ENCODE measurements at places on chromosomes 5 and 9.

GRCh38 chr5:132621699-132622098 is 36.3 kb upstream of the IL13 start:
- no peak for DNase-seq

- DNase-seq: no peak
These were observed 75.4 kb upstream of the CPLX2 start for GRCh38 chr5:175795959-175796358.

GRCh38 chr9:95773053-95773418 is 102.5 kb upstream of the ERCC6L2 start:
- no peak for DNase-seq

- no peak for DNase-seq
These were observed 817 bp downstream of the GAPVD1 start for GRCh38 chr9:125262294-125262991.

- no peak for DNase-seq
These were observed 94.1 kb downstream of the DENND1A start for GRCh38 chr9:123835821-123836220.

GRCh38 chr5:157290156-157290980 is 24.4 kb downstream of the CYFIP2 start:
- no peak for DNase-seq

GRCh38 chr9:2489838-2490314 is 131.7 kb upstream of the VLDLR start:
- DNase-seq: no peak

DNA sequence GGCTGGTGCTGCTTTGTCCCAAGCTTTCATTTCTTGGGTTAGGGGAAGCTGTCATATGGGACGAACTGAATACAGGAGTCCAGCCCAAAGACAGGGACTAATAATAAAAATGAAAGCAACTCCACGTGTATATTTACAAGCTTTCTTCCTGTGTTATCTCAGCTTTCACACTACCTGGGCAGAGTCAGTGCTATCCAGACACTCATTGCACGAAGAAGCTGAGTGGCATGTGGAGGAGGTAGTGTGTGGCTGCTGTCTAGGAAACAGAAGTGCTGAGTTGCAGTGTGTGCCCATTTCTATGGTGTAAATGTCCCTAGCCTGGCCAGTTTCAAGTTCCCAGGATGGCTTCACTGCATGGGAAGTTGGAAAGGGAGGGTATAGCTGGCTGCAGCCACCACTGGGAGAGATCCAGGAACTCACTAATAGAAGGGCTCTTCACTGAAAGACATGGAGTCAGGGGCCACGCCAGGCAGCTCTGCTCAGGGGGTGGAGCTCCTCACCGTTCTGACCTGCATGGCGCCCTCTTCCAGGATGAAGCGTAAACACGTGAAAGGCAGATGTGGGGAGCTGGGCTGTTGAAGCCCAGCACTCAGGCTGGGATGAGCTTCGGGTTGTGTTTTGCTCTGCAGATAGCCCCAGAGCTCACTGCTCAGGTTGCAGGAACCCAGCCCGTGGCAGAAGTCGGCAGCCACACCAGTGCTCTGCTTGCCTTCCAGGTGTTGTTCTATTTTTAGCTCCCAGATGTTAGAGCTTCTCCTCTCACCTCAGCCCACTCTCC is 116.9 kb downstream of the IRX2 start:
- DNase-seq: no peak

DNA sequence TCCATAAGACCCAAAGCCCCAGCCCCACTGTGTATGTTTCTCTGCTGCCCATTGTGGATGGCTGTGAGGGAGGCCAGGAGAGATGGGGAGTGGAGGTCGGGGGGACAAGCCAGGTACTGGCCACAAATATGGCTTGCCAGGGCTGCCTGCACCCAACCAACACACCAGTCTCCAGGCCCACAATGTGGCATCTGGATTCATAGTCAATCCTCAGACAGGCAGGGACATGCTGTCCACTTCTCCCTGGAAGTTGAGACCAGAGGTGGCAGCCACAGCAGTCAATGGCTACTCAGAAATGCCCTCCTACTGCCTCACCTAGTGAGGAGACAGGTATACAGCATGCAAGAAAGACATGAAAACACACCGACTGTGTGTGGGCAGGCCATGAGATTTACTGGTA is 61.2 kb upstream of the SLC25A51 start:
- no peak for DNase-seq

DNA sequence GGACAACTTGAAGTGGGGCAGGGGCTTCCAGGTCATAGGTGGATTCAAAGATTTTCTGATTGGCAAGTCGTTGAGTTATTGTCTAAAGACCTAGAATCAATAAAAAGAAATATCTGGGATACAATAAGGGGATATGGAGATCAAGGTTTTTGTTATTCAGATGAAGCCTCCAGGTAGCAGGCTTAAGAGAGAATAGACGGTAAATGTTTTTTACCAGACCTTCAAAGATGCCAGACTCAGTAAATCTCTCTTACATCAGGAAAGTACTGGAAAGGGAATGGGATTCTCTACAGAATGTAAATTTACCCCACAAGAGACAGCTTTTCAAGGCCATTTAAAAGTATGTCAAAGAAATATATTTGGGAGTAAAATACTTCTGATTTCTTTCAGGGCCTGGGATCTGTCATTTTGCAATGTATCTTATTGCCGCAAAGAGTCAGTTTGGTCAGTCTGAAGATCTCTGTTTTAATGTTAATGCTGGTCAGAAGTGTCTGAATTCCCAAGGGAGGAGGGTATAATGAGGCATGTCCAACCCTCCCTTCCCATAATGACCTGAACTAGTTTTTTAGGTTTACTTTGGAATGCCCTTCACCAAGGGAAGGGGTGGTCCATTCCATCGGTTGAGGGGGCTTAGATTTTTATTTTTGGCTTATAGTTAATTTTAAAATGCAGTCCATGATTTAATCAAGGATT is 13.6 kb upstream of the LYSMD3 start:
- DNase-seq: no peak

GRCh38 chr5:34586117-34586885 is 69.8 kb upstream of the RAI14 start:
- DNase-seq: peak; percentile 64

DNA sequence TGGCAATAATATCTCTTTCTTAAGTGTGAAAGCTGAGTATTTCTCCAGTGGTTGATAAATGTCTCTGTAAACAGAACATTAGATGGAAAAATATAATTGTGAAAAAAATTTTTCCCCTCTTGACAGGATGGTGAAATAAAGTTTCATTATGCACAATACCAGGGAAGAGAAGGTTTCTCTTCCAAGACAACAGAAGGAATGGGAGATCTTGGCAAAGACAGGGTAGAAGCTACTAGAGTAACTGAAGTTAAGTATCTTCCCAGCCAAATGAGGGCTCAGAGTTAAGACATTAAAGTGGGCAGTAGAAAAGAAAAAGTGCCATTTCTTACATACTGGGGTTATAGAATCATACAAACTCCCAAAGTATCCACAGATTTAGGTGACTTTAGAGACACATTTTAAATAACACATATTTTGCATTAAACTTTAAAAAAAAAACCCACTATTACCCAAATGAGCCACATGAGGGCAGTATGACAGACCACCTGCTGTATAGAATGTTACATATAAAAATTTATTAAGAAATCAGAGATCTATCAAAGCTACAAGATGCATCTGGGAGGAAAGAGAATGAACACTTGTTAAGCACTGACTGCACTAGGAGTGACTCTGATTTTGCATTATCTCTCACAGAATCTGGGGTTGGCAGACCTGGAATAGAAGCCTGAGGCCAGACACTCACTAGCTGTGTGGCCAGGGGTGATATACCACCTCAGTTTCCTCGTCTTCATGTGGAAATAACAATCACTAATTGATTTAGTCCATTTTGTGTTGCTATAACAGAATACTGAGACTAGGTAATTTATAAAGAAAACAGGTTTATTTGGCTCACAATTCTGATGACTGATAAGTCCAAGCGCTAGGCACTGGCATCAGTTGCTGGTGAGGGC is 98.5 kb downstream of the ARSB start:
- DNase-seq: peak; percentile 15

DNA sequence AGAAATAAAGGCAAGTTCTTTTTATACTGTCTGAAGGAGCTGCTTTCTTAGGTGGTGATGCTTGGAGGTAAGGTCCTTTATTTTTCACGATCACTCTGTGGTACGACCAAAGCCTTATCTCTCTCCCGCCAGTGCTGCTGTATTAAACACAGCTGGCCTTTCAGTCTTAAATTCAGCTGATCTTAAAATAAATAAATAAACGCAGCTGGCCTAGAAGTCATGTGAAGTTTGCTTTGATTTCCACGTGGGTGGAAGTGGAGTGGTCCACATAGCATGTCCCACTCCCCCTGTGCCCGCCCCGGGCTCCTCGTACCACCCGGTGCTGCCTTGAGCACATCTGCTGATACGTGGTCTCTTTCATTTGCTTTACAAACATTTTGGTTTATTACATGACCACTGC is 260.4 kb downstream of the FANCC start:
- DNase-seq: no peak

- no peak for DNase-seq
These were observed 141.9 kb downstream of the SLC12A2 start for GRCh38 chr5:128225245-128226030.

Measured in hepatic stellate cell (primary cell).